ENCODE measurements at places on chromosomes 2 and 18.

GRCh38 chr2:148614014-148614321 lies 30.6 kb upstream of the EPC2 start:
- H3K4me3 ChIP-seq, result no peak overlapping the region
- H3K4me1 ChIP-seq, result peaks cover 32% of the 10 kb centered on the region
- no peaks in the 10 kb centered on the region for H3K27me3 ChIP-seq
- no peaks in the 10 kb centered on the region for H3K36me3 ChIP-seq
- DNase-seq, result no peak

GRCh38 chr2:237575869-237576862 lies 9.8 kb downstream of the PRLH start:
- no peak overlapping the region for H3K4me3 ChIP-seq
- no peaks in the 10 kb centered on the region for H3K36me3 ChIP-seq
- H3K27ac ChIP-seq, result no peak overlapping the region
- DNase-seq, result no peak
- no peaks in the 10 kb centered on the region for H3K27me3 ChIP-seq

GRCh38 chr2:157312866-157313486 lies 12.6 kb downstream of the ERMN start:
- no peak overlapping the region for H3K27ac ChIP-seq
- no peaks in the 10 kb centered on the region for H3K4me1 ChIP-seq
- no peaks in the 10 kb centered on the region for H3K36me3 ChIP-seq
- no peak for DNase-seq
- H3K27me3 ChIP-seq, result no peaks in the 10 kb centered on the region

GRCh38 chr2:185012643-185013042 lies 414.3 kb downstream of the ZNF804A start:
- H3K4me3 ChIP-seq, result no peak overlapping the region
- H3K27me3 ChIP-seq, result no peaks in the 10 kb centered on the region
- DNase-seq, result no peak
- H3K4me1 ChIP-seq, result no peaks in the 10 kb centered on the region
- H3K36me3 ChIP-seq, result no peaks in the 10 kb centered on the region

All from esophagus muscularis mucosa (tissue), 4 donors.